Brain pericyte (primary cell): ENCODE measurements at places on chromosomes 1 and 21.

DNA sequence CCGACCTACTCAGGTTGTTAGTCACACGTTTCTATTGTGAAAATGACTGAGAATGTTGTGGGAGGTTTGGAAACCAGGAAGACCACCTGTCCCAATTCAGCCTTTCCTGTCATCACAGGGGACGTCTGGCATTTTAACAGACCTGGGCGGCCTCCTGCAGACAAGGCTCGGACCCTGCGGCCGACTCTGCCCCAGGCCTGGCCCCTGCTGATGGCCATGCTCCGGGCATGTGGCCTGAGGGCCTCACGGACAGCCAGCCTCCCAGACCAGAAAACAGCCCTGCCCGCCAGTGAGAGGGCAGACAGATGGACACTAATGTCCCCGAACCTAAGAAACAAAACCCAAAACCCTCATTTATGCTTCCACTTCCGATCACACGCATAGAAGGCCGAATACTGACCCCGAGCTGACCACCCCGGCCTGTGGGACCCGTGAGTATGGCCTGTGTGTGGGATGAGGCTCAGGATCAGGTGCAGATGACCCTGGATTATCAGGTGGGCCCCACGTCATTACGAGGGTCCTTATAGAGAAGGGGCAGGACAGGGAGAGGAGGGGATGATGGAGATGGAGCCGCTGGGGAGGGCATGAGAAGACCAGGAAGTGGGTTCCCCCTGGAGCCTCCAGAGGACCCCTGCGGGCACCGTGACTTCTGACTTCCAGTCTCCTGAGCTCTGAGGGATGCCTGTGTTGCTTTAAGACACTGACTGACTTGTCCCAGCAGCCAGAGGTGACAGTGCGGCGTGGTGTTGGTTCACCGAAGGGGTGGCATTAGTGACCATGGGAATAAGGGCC, 9.6 kb downstream of the COL18A1 start:
- DNase-seq, result no peak

- no peak for DNase-seq
Observed at GRCh38 chr1:167529829-167530474, 11.6 kb upstream of the CD247 start.

- no peak for DNase-seq
Observed at GRCh38 chr1:241972703-241973369, 15.3 kb downstream of the BECN2 start.

DNA sequence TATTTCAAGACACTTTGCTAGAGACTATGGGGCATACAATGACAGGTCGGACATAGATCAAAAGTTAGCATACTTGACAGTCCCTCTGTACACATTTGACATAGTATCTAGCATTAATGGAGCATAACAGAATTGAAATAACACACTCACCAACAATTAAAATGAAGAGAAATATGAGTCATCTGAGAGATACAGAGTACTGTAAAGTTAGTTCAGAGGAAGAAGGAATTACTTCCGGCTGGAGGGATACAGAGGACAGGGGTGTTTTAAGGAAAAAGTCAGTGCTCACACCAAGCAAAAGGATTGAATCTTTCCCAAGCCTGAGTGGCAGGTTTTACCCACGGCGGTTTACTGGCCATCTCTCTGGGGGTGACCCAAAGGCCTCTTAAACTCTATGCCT, 2.4 kb downstream of the ZMYND12 start:
- DNase-seq, result no peak

GRCh38 chr1:83673312-83673711, 325.6 kb downstream of the TTLL7 start:
- no peak for DNase-seq

DNA sequence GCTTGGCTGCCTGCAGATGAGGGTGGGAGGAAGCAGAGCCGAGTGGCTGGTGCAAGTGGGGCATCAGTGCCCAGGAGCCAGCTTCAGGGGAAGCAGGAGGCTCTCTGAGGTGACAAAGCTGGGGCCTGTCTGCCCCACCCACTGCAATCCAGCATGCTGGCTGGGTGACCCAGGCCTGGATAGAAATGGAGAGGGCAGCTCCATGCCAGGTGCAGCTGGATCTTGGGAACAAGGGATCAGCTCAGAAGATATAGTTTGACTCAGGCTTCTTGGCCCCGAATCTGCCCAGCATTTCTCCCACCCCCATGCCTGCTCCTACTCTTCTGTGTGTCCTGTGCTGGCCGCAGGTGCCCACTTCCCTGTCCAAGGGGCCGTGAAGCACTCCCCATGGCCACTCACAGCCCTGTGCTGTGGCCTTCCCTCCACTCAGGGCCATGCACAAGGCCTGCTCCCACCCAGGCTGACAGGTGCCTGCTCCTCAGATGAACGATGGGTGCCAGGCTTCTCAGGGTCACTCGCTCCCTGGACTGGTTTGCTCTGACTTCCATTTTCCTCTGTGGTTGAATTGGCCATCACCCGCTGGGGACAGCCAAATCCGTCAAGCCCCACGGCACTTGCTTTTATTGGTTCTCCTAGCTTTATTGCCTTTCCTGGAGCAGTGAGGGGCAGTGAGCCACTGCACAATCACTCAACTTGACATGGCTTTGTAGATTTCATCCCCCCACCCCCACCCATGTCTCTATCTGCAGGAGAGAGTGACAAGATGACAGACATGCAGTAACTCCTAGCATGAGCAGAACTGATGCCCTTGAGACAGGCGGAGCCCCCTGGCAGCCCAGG, 174.8 kb upstream of the VAMP3 start:
- DNase-seq, result no peak

GRCh38 chr1:215777370-215777925, 210.3 kb downstream of the KCTD3 start:
- no peak for DNase-seq

DNA sequence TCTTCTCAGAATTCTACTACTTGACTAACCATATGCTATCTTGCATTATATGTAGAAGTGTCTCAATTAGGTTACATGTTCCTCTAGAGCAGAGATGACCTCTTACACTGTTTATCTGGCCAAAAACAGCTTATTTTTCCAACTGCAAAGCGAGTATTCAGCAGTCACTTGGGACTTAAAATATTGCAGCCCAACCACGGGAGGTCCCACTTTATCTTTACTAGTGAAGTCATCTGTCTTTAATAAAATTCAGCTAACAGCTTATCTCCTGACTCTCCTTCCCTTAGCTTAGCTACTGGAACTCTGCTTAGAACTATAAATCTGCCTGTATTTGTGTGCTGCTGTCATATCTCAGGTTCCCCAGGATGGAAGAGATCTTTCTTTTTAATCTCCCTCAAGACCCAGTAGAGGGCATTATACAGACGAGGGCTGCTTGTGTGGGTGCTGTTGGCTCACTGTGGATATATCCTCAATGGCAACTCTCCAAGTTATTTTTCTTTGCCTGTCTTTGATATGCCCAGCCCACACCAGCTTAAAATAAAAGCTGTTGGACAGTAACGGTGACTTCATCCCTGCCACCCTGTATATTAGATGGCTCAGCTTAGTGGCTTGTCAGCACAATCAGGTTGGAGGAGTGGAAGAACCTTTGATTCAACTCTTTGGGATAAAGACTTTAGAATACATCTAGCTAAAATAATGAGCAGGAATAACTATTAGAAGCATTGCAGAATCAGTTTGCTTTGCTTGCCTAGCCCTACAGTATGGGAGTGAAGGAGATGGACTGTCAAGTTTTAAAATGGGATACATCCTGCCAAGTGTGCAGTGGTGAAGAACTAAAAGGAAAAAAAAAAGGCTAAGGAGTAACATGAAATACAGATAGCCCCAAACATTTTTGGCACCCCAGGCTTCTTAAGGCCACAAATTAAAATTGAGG, 9.6 kb downstream of the ENSA start:
- DNase-seq, result no peak

- DNase-seq, result no peak
Observed at GRCh38 chr1:40593449-40594186, 62.2 kb downstream of the ZNF684 start.

- DNase-seq, result no peak
Observed at GRCh38 chr1:14987829-14988603, 165.5 kb upstream of the TMEM51 start.

- DNase-seq, result no peak
Observed at GRCh38 chr1:218677026-218677425, 331.9 kb downstream of the TGFB2 start.

GRCh38 chr1:214568328-214568727, 16.9 kb upstream of the PTPN14 start:
- no peak for DNase-seq

- no peak for DNase-seq
Observed at GRCh38 chr1:12140016-12140415, 26.8 kb upstream of the TNFRSF1B start.

- DNase-seq, result no peak
Observed at GRCh38 chr1:64136296-64136695, 67.1 kb upstream of the UBE2U start.

DNA sequence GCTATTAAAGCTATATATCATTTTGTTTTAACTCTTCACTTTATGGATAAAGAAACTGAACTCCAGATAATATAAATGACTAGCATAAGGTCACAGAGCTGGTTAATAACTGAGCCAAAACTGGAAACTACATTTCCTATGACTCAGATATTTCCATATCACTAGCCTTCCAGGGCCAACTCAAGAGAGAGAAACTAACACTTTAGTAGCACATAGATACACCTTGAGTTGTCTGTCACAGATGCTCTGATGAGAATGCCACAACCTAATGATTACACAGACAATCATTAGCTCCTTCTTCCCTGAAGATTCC, 40.7 kb downstream of the NME7 start:
- no peak for DNase-seq

DNA sequence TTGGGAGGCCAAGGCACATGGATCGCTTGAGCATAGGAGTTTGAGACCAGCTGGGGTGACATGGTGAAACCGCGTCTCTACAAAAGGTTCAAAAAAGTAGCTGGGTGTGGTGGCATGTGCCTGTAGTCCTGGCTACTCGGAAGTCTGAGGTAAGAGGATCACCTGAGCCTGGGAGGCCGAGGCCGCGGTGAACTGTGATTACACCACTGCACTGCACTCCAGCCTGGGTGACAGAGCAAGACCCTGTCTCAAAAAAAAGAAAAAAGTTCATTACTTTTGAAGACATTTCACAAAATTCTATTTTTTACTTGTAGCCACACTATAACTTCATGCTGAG, 2.1 kb upstream of the DENND2C start:
- no peak for DNase-seq

GRCh38 chr1:202046748-202047708, 36.6 kb downstream of the ELF3 start:
- DNase-seq, result no peak

GRCh38 chr21:41316200-41317062, at the start of gene FAM3B:
FAM3B (plus strand) TSS chr21:41316801; CDS start chr21:41316880, 79 bp downstream.
- no peak for DNase-seq

DNA sequence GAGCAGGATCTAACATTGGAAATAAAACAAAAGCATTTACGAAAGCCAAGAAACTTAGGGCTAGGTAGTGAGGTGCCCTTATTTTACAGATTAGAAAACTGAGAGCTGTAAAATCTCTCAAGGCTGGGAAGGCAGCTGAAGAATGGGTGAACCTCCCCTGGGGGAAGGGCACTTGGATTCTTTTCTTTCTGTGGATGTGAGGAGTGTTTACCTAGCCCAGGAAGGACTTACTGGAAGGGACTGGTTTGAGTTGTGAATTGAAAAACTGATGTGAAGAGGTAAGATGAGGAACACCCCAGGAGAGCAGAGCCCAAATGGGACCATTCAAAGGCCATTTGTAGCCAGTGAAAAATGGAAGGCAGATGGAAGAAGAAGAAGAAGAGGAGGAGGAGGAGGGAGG, 74.7 kb upstream of the NGF start:
- DNase-seq, result no peak

DNA sequence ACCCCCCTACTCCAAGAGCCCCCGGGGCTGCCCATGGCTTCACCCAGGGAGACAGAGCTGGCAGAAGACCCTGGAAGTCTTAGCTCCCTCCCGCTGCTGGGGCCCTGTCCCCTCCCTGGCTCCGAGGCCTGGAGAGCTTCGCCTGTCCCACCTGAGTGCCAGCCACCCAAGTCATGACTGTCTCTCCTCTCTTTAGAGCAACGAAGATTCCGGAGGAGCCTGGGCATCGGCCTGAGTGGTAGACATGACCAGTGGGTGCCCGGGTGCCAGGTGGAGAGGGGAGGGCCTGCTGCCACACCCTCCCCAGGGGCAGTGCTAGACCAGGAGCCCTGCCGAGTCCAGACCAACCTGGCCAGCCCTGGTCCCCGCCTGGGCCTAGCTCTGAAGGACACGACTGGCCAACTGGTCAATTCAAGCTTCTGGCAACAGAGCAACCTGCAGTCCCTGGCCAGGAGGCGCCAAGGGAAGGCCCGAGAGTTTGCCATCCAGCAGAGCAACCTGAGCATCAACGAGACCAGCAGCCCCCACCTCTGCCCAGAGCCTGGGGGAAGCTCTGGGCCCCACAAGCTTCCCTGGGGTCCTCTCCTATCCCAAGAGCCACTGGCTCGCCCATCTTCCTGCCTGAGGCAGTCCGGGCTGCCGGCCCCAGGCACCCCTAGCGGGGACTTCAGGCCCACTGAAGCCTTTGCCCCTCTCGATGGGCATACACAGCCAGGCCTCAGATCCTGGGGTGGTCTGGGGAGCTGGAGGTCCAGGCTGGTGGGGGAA, 3.9 kb downstream of the C1orf167 start:
- no peak for DNase-seq

- DNase-seq, result no peak
Observed at GRCh38 chr1:202702088-202702487, 8.2 kb downstream of the SYT2 start.

GRCh38 chr21:17610911-17611310, 1.8 kb downstream of the BTG3 start:
- no peak for DNase-seq

DNA sequence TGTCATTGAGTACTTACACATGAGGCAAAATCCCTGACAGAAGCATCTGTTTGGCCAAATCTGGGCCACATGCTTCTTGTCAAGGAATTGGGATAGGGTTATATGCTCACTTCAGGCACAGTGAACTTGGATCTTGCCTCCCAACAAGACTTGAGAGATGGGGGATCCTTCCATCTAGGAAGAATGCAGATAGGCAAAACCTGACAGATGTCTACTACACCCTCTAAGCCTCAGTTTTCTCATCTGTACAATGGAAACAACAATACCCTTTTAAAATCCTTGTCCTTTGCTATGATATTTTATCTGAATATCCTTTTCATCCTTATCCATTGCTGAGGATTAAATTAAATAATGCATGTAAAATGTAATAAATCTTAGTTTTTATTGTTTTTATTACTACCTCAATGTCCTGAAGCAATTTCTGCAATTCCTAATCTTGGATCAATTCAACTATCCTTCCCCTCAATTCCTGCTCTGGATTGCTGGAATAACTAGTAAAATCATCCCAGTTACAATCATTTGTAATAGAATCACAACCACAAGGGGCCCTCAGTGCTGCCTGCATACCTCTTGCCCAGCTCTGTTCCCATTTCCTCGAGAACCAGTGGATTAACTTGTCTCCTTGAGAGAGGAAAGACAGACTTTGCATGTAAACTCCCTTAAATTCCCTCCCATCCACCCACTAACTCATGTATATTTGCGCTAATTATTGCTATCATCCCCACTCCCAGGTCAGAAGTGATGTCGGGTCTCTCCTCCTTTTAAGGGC, 8.1 kb upstream of the XPR1 start:
- no peak for DNase-seq

DNA sequence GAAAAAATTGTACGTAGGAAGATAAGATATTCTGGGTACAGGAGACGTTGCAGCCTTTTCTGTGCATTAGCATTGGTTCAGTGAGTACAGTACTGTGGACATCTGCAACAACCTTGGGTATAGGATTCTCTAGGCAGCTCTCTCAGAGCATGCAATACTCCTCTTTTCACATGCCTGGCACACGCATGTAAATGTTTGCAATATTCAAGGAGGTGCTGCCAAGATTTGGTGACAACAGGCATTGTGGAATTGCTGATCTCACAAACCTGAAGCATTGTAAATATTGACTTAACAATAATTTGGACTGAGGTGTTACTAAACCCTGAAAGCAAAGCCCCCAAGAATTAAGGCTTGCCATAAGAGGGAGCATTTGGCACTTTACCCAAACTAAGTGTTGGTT, 126.8 kb downstream of the GRIK1 start:
- DNase-seq, result no peak
